Glomerular endothelial cell (primary cell): ENCODE measurements at places on chromosomes 6 and 20. TPM values are rescaled to one million over a fixed set of nuclear protein-coding genes. Genes with fewer than 3 reads are reported as not detected.

Gene MOXD1
- total RNA-seq = 5.5 and 7.5 TPM in 2 replicates

Gene RSPO3
- total RNA-seq = 0.19 and 1.8 TPM in 2 replicates

Gene MOG
- not detected in 2 replicates for total RNA-seq

Gene ZC2HC1B
- total RNA-seq = not detected in 2 replicates

Gene TOX2
- total RNA-seq = 28.4 and 29.1 TPM in 2 replicates

Gene TNXB
- 1.5 and 1.7 TPM in 2 replicates for total RNA-seq

DNA sequence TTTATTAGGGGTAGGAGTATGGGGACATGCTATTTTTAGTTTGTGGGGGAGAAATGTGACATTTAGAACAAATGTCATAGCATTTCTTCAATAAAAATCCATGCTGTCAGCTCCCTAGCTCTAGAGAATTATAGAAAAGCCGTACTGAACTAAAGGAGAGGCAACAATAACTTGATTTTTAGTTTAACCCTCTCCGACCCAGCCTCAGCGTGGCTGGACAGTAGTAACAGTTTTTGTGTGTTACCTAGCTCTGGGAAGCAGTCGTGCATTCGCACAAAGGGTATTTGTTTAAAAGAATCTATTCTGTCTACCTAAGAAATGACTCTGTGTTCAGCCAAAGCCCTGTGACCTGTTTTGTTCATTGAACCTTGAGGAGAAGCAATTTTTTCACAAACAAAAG lies 442.4 kb upstream of the SOX4 start:
- DNase-seq = no peak

- DNase-seq = no peak
Measured at GRCh38 chr6:106870069-106870468, 104.5 kb downstream of the CD24 start.

DNA sequence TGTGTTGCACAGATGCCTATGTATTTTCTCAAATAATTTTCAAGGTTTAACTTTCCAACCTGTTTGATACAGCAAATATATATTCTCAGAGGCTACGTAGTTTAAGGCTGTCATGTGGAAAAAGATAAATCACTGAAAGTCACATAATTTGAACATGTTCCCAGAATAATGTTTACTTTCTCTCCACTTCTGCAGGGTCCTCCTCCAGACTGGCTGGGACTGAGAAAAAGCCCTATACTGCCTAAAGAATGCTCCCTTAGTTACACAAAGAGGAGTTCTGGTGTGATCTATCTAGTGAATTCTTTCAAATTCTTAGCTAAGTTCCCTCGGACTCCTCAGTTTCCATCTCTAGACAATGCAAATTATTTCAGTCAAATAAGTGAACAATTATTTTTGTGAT lies 411.0 kb downstream of the C6orf118 start:
- no peak for DNase-seq

DNA sequence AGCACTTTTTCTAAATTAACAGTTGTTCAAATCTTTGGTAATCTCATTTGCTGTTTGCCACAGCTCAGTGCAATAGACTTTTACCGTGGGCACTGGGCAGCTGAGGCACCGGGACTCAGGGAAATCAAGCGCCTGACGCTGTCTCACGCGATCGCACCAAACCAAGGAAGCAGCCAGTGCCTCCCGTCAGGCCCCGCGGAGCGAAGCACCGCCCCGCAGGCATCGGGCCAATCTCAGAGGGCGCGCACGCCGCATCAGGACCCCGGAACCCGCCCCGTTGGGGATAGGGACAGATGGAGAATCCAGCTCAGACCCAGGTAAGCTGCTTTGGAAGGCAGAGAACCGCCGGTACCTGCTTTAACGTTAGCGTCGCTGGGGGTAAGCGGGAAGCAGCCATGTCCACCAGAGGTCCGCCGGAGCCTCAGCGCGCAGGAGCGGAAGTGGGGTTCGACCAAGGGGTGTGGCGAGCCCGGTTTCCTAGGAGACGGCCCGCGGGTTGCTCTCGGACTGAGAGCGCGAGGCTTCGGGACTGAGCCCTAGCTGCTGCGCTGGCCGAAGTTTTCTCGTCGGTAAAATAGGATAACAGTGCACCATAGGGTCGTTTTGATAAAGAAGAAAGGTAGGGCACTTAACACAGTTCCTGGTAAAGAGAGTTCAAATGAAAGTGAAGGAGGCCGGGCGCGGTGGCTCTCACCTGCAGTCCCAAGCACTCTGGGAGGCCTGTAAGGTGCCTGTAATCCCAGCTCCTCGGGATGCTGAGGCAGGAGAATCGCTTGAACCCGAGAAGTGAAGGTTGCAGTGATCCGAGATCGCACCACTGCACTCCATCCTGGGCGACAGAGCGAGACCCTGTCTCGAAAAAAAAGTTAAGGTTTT lies at the start of gene LYRM2:
Gene LYRM2, minus strand, starts transcription at position 428 of the 876 bp plus-strand sequence. Its CDS starts 31 bp downstream, at position 397.
- DNase-seq = peak; percentile 58

DNA sequence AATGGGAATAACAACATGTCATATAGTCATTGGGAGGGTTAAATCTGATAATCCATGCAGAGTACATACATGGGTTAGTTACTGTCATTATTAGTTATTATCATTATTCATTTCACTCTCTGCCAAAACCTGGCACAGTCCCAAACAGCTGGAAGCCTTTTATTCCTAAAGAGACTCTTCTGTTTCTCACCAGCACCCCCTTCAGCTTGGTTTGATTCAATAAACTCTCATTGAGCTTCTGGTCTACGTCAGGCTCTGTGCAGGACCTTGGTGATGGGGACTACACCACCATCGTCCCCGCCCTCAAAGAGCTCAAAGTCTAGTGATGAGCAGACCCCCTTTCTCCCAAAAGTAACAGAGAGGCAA lies 2.3 kb downstream of the KCNK15 start:
- no peak for DNase-seq

GRCh38 chr6:26234421-26235301 lies 130.3 kb upstream of the BTN3A2 start:
- no peak for DNase-seq

DNA sequence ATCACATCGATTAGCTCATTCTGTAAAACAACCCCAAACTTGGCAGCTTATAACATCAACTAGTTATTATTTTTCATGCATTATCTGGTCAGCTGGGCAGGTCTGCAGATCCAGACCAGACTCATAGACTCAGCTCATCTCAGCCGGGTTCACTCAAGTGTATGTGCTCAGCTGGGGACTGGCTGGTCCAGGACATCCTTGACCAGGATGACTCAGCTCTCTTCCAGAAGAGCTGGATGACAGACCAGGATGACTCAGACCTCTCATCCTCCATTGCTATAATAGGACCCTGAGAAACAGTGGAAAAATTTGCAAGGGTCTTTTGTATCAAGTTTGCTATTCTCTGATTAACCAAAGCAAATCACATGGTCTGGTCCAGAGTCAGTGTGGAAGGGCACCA lies 312.5 kb upstream of the PLCB4 start:
- no peak for DNase-seq

DNA sequence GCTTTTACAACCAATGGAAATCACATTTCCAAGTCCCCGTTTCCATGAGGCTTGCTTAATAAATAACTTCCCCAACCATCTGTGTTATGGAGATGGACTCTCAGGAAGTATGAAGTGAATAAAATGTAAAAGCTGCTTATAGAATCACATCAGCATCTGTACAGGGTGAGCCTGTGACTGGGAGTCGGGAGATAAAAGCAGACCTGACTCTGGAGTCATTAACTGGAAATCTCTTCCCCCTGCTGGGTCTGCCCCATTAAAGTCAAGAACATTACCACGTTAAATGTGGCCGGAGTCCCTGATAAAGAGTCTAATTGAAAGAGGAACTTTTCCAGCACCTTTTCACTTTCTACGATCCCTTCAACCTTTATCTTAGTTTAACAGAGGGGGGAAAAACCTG lies 368.5 kb downstream of the DOK5 start:
- DNase-seq = no peak
